ENCODE measurements at places on chromosomes 11 and 22.

GRCh38 chr11:412641-413119 is 2.1 kb downstream of the SIGIRR start:
- no peak for DNase-seq

DNA sequence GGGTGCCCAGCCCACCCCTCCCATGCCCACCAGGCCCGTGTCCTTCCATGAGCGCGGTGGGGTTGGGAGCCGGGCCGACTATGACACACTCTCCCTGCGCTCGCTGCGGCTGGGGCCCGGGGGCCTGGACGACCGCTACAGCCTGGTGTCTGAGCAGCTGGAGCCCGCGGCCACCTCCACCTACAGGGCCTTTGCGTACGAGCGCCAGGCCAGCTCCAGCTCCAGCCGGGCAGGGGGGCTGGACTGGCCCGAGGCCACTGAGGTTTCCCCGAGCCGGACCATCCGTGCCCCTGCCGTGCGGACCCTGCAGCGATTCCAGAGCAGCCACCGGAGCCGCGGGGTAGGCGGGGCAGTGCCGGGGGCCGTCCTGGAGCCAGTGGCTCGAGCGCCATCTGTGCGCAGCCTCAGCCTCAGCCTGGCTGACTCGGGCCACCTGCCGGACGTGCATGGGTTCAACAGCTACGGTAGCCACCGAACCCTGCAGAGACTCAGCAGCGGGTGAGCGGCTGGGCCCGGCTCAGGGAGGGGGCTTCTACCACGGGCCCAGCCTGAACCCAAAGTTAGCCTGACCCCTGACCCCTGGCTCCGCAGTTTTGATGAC is 3.0 kb downstream of the PKP3 start:
- no peak for DNase-seq

DNA sequence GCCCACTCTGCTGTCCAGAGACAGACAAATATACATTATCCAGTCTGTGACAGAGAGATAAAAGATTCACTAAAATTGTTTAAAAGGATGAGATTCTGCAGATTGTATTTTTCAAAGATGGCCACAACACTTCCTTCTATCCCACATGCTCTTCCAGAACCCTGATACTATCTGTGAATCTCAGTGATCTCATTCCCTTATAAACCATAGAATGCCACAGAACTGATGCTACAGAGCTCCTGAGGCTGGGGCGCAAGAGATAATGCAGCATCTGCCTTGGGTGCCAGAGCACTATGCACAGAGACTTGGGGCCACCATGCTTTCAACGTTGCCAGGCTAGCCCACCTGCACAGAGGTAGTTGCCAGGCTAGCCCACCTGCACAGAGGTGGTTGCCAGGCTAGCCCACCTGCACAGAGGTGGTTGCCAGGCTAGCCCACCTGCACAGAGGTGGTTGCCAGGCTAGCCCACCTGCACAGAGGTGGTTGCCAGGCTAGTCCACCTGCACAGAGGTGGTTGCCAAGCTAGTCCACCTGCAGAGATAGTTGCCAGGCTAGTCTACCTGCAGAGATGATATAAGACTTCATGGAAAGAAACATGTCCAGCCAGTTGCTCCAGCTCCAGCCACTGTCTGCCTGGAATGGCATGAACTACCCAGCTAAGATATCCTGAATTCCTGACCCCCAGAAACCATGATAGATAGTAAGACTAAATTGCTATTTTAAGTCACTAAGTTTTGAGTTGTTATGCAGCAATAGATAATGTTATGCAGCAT is 17.6 kb upstream of the SEPTIN5 start:
- no peak for DNase-seq

- no peak for DNase-seq
These were observed 181.9 kb upstream of the BDNF start for GRCh38 chr11:27882066-27882697.

- no peak for DNase-seq
These were observed at the start of gene LRP5 for GRCh38 chr11:68312117-68312779. Gene LRP5 (plus strand): TSS chr11:68312591. CDS start chr11:68312715, 124 bp downstream.

All from breast epithelium (tissue), 4 donors.